ENCODE measurements at places on chromosomes 6 and 20.

- DNase-seq = no peak
These were observed 37.9 kb upstream of the CHD6 start for GRCh38 chr20:41655962-41656618.

DNA sequence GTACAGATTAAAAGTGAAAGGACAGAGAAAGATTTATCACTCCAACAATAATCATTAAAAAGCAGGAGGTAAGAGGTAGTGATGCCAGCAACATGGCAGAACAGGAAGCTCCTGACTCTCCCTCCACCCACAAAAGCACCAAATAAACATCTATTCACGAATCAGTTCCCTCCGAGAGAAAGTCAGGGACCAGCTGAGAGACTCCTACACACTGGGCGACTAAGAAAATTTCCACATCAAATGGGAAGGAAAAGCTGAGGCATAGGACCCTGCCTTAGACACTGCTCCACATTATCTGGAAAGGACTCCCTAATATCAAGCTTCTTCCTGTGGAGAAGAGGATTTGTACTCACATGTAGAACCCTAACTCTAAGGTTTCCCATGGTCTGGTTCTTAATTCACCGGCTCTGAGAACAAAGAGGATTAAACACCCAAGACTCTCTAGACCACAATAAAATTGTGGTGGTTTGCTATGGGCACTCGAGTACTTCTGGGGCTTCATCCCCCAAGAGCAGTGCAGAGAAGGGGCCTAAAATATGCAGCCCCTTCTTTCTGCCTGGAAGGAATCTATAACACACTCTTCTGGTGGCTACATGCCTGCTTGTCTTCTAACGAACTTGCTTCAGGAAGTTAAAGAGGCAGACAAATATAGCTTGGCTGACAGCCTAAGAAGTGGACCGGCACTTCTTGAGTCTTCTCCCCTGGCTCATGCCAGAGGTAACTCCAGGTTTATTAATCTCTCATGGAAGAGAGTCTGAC, 29.4 kb upstream of the ASF1A start:
- no peak for DNase-seq

DNA sequence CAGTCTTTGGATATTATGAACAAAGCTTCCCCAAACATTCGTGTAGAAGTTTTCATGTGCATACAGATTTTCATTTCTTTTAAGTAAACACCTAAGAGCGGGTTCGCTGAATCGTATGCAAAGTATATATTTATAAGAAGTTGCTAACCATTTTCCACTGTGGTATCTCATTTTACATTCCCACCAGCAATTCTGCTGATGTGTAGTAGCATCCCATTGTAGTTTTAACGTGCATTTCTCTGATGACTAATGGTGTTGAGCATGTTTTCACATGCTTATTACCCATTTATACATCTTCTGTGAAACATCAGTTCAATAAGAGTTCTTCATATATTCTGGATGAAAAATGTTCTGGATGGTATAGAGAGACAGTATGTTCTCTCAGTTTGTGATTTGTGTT, 97.4 kb downstream of the IYD start:
- DNase-seq = no peak

- DNase-seq = no peak
These were observed 22.1 kb upstream of the EEF1A1 start for GRCh38 chr6:73542891-73543290.

DNA sequence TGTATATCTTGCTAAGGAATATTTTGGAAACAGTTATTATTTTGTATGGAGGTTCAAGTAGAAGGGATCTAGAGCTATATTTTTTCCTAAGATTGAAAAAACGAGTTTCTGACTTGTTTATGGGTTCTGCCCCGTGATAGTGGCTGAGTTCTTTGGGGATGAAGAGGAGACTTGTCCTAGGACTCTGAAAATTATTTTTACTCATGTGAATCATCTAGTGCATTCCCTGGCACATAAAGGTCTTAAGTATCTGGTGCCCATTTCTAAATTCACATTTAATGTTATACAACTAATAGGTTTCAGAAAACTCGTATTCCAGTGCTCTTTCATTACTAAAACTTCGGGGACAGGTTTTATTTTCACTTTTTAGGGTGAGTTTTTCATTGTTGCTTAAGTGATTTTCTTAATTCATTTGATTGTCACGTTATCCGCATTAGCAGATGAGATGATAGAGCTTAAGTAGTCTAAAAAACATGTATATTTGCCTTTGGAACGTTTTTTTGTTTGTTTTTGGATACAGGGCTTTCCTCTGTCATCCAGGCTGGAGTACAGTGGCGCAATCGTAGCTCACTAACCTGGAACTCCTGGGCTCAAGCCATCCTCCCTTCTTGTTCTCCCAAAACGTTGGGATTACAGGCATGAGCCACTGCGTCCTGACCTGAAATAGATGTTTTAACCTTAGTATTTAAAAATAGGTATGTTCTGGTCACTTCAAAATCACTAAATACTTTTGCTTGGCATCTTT, 2.1 kb downstream of the NFYA start:
- DNase-seq = no peak

GRCh38 chr20:17875106-17875980, 93.3 kb downstream of the SNX5 start:
- DNase-seq = no peak
